Activated naive CD4-positive, alpha-beta T cell (primary cell): ENCODE measurements at places on chromosomes 5 and 9.

DNA sequence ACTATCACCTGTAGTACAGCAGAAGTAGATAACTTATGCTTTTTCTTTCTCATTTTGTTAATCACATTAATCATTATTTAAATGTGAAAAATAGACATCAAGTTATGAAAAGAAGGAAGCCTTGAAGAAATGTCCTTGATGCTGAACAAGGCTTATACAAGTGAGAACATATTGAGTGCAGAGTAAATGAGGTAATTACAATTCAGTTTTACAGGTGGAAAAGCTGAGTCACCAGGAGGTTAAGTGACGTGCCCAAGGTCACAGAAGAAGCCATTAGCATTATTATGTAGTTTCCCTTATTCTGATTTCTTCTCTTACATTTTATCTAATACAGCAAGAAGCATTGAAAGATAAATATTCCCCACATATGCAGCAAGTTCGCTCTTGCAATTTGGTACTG lies 998.5 kb upstream of the CDH6 start:
- DNase-seq: no peak

DNA sequence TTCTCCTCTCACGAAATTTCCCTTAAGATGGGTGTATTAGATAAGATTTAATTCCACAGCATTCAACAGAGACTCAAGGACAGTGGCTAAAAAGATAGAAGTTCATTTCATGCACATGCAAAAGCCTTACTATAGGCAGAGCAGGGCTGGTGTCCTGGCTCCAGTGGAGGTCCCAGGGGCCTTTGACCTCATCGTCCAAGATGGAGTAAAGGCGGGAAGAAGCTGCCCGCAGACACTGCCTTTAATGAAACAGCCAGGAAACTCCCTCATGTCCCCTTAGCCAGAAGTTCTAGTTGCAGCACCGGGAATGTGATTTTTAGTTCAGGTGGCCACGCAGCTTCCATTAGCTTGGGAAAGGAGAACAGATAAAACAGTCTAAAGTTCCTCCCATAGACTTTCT lies 190.3 kb downstream of the TLE4 start:
- DNase-seq: no peak

- no peak for DNase-seq
Observed at GRCh38 chr5:163978897-163979296, 473.5 kb downstream of the MAT2B start.

DNA sequence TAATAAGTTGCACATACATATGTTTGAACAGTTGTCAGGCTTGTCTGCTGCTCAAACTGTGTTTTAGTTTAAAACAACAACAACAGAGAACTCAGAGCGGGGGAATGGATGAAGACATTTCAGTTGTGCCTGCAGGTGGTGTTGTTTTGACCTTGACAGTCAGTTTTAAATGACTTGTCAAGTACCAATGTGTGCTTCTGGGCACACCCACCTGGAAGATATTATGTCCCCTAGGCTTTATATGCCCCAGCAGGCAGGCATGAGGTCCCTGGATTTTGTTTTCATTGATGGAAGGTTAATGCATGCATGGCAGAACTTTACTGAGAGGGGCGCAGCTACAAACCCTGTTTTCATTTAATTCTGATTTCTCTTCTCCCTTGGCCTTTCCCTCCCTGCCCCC lies 84.6 kb downstream of the AOPEP start:
- DNase-seq: no peak

DNA sequence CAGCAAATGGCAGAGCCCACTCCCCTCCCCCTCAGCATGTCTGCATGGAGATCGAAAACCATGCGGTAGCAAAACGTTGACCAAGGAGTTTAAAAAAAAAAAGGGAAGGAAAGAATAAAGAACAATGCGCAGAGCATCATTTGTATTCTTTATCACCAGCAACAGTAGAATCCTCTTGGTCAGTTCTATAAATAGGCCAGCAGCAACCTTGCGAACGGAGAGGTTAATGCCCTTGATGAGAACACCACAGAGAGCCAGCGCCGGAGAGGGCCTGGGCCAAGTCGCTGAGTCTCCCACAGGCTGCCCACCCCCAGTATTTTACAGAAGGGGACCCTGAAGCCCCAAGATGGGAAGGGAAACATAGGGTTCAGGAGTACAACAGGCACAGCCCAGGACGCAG lies 22.7 kb downstream of the WHRN start:
- no peak for DNase-seq

- DNase-seq: no peak
Observed at GRCh38 chr9:127518091-127518856, 67.0 kb downstream of the LRSAM1 start.

GRCh38 chr5:21263361-21263760 lies 1275.4 kb upstream of the CDH18 start:
- no peak for DNase-seq

DNA sequence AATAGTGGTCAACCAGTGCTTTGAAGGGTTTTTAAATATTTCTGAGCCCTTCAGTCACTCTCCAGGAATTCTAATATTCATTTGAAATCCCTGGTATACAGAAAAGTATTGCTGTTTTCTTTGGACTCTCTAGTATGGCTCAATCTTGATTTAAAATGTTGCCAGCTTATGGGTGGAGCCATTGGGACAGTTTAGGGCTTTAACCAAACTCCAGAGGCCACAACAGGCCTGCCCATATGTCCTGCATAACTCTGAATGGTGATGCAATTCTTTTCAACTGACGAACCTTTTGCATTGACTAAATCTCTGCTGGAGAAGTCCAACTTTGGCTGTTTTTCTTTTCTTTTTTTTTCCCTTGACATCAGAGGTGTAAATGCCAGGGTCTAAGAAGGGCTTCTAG lies 10.3 kb upstream of the ANKHD1 start:
- DNase-seq: no peak

DNA sequence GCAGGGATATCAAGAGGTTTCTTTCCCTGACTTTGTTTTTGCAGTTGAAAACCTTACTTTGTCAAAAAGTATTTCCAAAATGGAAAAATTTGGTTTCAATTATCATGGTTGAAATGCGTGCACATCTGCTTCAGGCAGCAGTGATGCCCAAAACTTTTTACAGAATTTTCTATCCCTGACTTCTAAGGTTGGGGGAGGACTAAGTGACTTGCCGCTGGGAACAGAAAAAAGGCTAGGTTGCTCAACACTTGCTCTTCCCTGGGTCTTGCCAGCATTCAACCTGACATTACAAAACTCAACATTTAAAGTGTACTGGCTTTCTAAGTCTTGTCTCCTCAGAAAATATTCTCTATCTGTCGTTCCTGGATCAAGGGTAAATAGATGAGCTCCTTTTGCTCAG lies 4.7 kb downstream of the KLHL3 start:
- DNase-seq: no peak

DNA sequence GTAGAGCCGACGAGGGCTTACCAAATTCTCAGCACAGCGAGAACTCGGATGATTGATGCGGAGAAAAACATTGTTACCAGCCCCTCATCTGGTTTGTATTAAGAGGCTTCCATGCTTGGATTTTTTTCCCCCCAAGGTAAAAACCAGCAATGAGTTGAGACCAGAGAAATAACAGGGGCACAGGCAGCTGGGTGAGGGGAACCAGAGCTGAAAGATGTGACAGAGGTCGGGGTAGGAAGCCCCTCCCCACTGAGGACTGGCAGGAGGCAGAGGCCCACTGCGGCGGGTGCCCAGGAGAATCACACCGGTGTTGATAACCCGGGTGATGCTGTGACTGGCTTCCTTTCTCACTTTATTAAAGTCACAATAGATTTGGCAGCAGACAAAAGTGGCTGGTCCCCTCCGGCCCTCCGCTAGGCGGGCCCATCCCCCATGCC lies 116.5 kb upstream of the PHYKPL start:
- no peak for DNase-seq

- DNase-seq: no peak
Observed at GRCh38 chr9:86687788-86688187, 259.5 kb downstream of the GAS1 start.

DNA sequence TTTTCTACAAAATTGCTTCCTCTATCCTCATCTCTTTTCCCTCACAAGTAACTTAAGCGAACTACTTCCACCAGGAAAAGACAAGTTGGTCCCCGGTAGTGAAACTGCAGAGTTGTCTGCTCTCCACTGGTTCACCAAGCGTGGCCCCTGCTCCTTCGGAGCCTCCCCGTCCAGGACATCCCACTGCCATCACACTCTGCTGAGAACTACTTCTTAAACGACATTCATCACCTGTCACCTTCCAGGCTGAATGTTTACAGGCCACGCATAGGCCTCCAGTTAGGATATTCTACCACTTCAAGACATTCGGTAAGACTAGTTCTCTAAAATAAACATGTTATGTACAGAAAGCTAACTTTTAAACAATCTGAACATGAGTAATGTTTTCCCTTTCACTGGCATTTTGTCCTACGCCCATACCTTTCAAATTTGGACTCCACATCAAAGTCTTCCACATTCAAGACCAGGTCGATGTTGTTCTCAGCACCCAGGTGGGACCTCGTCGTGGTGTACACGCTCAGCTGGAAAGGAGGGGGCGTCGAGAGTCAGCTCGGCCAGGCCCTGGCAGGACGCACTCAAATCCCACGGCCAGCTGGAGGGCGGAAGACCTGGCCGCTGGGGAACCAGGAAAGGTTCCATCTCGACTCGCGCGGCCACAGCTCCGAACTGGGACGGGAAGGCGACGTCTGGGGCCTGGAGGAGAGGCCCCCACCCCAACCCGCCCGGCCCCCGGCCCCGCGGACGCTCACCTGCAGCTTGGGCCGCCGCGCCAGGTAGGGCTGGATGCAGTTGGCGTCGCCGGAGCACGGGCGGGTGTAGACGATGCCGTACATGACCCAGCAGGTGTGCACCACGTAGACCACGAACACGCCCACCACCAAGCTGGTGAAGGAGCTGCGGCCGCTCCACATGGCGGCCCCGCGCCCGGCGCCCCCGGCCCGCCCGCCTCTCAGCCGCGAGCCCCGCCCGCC lies 683 bp downstream of the CLPTM1L start:
- DNase-seq: no peak

- no peak for DNase-seq
Observed at GRCh38 chr5:168822745-168823281, 243.6 kb upstream of the PANK3 start.

DNA sequence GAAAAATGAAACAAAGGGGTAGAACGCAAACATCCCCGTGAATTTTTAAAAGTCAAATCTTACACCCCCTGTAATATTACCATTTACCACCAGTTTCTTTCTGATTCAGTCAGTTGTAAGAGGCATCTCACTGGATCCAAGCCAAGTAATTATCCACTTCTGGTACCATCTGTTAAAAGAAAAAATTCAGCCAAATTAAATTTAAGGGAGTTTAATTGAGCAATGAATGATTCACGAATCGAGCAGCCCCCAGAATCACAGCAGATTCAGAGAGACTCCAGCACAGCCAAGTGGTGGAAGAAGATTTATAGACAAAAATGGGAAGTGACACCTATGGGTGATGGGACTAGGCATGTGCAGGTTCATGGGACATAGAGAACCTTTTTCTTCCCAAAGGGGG lies 29.9 kb upstream of the MTMR12 start:
- DNase-seq: no peak

- DNase-seq: no peak
Observed at GRCh38 chr5:81524015-81524414, 130.1 kb upstream of the ACOT12 start.

- no peak for DNase-seq
Observed at GRCh38 chr9:33161011-33161588, 6.0 kb downstream of the B4GALT1 start.

- no peak for DNase-seq
Observed at GRCh38 chr9:79885093-79885857, 313.5 kb downstream of the TLE4 start.

GRCh38 chr5:37835380-37835973 lies 4.4 kb downstream of the GDNF start:
- no peak for DNase-seq

DNA sequence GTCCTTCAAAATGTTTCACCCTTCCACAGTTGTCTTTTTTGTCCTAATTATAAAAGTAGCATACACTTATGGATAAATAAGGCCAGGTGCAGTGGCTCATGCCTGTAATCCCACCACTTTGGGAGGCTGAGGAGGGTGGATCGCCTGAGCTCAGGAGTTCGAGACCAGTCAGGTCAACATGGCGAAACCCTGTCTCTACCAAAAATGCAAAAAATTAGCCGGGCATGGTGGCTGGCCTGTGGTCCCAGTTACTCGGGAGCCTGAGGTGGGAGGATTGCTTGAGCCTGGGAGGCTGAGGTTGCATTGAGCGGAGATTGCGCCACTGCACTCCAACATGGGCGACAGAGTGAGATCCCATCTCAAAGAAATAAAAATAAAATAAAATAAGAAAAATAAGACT lies 1.6 kb downstream of the C5orf52 start:
- no peak for DNase-seq

DNA sequence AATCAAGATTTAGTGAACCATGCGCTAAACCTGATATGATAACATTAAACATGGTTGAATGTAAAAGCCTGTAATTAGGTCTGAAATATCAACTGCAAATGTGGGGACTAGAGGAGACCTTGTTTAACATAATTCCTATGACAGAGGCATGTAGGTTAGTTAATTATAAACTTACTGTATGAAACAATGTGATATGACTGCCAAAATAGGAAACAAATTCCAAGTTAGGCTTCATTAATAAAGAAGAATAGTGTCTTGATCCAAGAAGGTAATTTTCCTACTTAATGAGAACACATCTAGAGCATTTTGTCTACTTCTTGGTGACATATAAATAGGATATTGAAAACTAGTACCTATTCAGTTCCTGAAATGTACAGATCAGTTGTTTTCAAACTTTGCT lies 136.2 kb upstream of the TARS1 start:
- no peak for DNase-seq

- no peak for DNase-seq
Observed at GRCh38 chr5:171882118-171882517, 96.5 kb downstream of the SMIM23 start.

DNA sequence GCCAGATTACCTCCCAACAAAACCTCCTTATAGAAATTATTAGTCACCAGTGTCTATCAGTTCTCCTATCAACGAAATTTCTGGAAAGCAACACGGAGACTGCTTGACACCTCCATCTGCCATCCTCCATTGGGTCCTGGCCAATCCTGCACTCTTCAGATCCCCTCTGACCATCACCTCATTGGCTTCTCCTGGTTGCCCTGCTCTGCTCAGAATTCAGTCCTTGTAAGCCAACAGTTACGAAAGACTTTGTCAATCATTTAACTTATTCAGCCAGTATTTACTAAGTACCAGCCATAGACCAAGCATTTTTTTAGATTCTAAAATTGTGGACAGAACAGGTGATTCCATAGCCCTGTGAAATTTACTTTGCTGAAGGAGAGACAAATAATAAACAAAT lies 228.5 kb downstream of the MARCHF11 start:
- DNase-seq: no peak

GRCh38 chr5:54259981-54260380 lies 50.4 kb downstream of the ARL15 start:
- no peak for DNase-seq

DNA sequence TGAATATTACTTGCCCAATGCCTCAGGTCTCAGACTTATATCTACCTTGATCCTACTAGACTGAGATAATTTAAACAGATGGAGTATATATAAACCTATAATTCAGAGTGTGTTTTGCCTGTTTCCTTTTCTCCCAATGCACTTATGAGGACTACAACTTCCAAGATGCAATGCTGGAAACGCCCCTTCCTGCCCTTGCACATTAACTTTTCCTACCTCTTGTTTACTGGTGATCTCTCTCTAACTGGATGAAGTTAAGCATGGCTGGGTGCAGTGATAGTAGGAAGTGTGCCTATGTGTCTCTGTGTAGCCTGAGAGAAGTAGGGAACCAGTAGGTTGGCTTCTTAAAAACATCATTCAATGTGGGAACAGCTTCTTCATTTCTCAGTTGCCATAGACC lies 115.2 kb downstream of the SVEP1 start:
- DNase-seq: no peak
